Karpas-422 (cell line): ENCODE measurements at places on chromosomes 7 and 10.
A peak's percentile ranks its signal among the peaks of the same experiment; 100 is the strongest.

DNA sequence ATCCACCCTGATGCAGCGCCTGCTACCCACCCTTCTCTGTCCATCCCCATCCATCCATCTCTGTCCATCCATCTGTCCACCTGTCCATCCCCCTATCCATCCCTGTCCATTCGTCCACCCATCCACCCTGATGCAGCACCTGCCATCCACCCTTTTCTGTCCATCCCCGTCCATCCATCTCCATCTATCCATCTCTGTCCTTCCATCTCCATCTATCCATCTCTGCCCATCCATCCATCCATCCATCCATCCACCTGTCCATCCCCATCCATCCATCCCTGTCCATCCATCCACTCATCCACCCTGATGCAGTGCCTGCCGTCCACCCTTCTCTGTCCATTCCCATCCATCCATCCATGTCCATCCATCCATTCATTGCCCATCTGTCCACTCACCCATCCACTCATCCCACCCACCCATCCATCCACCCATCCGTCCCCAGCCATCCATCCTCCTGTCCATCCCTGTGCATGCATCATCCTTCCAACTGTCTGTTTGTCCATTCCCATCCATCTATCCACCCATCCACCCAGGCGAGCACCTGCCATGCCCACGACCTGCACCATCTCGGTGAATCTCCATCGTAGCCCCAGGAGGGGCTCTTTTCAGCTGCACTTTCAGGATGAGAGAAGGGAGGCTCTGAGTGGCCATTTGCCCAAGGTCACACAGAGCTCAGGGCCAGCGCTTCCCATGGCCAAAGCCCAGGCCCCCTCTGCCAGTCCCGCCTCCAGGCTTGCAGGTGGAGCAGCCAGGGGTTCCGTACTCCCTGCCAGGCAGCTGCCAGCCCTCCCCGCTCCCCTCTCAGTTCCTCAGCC lies 137.4 kb downstream of the LHPP start:
- no peaks in the 10 kb centered on the region for H3K27me3 ChIP-seq
- no peak for DNase-seq
- no peak overlapping the region for H3K4me3 ChIP-seq
- H3K36me3 ChIP-seq = no peaks in the 10 kb centered on the region; the same call in 1 of the 2 replicates
- H3K27ac ChIP-seq = peak overlapping the region; percentile 98

- no peaks in the 10 kb centered on the region for H3K36me3 ChIP-seq
- peaks cover 5% of the 10 kb centered on the region for H3K4me1 ChIP-seq
- peak; percentile 86 for DNase-seq
- no peak overlapping the region for H3K4me3 ChIP-seq
These were observed 24.6 kb upstream of the ITGA8 start for GRCh38 chr10:15744217-15744865.

DNA sequence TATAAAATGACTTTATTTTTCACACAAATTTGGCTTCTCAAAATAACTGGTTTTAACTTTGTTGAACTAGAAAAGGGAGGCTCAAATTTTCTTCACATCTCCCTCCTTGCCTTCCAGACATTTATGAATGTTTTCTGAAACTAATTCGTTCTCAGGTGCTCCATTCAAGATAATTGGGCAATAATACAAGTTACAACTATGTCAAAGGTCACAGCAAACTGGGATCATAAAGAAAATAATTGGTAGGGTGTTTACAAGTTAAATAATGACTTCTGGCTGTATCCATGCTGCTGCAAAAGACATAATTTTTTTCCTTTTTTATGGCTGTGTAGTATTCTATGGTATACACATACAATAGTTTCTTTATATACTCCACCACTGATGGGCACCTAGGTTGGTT lies 75.3 kb downstream of the MINPP1 start:
- H3K36me3 ChIP-seq = no peaks in the 10 kb centered on the region
- H3K4me3 ChIP-seq = no peak overlapping the region
- H3K27ac ChIP-seq = no peak overlapping the region
- no peak for DNase-seq
- no peaks in the 10 kb centered on the region for H3K4me1 ChIP-seq

- no peak overlapping the region for H3K4me3 ChIP-seq
- no peak overlapping the region for H3K27ac ChIP-seq
- H3K36me3 ChIP-seq = no peaks in the 10 kb centered on the region
- DNase-seq = no peak
These were observed 3.4 kb downstream of the CPXM2 start for GRCh38 chr10:123888256-123888655.

- H3K4me3 ChIP-seq = no peak overlapping the region
- H3K27me3 ChIP-seq = no peaks in the 10 kb centered on the region
- no peak for DNase-seq
- no peak overlapping the region for H3K27ac ChIP-seq
These were observed 110.0 kb downstream of the HGF start for GRCh38 chr7:81659697-81660395.

DNA sequence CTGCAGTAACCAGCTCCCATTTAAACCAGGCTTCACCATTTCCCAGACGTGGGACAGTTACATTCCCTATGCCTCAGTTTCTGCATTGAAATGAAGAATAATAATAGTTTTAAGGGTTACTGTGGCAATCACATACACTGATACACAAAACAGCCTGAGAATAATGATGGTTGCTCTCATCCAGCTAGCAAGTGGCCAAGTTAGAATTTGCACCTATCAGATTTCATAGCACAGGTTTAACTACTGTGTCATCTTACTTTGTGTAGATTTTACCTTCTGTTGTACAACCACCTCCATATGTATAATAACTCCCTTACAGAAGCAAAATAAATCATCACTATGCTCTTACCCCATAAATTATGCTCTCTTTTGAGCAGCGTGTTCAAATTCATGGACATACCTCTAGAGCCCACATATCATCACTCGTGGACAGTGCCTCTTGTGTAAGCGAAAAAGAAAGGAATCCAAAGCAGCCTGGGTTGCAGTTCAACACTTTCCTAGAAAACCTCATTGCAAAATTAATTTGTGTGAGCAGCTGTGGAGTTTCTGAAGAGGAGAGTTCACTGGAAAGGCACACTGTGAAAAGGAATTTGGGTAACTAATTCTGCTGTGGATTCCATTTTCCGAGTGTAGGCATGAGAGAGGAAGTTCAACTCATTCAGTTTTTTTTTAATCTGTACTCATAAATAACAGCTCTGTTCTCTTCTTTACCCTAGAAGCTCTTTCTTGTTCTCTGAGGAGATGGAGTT lies 492.5 kb downstream of the ARL4A start:
- H3K27me3 ChIP-seq = no peaks in the 10 kb centered on the region
- H3K4me3 ChIP-seq = no peak overlapping the region
- no peaks in the 10 kb centered on the region for H3K4me1 ChIP-seq

DNA sequence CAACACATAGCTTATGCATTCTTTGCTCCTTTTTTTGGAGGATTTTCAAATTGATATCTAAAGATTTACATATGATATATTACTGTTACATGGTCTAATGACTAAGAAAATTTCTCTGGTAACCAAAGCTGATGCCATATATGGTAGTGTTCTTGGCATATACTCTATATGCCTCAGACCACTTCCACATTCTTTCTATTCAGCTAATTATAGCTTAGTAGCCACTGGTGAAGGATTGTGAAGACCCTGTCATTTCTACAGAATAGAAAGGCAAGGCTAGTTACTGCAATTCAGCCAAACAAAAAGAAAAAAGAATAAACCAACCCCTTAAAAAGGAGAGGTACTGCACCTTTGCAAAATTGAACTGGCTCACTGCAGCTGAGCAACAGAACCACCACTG lies 3.7 kb downstream of the PURB start:
- peak; percentile 75 for DNase-seq
- H3K36me3 ChIP-seq = peaks cover 32% of the 10 kb centered on the region
- H3K4me3 ChIP-seq = peak overlapping the region; percentile 71
- peak overlapping the region; percentile 57 for H3K27ac ChIP-seq
